Kidney (tissue), 22 donors: ENCODE measurements at places on chromosomes 13 and 19. TPM values are rescaled to one million over a fixed set of nuclear protein-coding genes. Genes with fewer than 3 reads are reported as not detected.

- no peaks in the 10 kb centered on the region for H3K27me3 ChIP-seq
- H3K4me1 ChIP-seq = no peaks in the 10 kb centered on the region
- no peak overlapping the region for H3K27ac ChIP-seq
- no peak for DNase-seq
- no peak overlapping the region for H3K4me3 ChIP-seq
Observed at GRCh38 chr19:57111329-57111644, 8.5 kb upstream of the USP29 start.

- H3K4me3 ChIP-seq = no peak overlapping the region
- H3K36me3 ChIP-seq = no peaks in the 10 kb centered on the region
- DNase-seq = no peak
- H3K27ac ChIP-seq = no peak overlapping the region
- no peaks in the 10 kb centered on the region for H3K4me1 ChIP-seq
Observed at GRCh38 chr13:105050686-105051085, 1484.8 kb downstream of the EFNB2 start.

DNA sequence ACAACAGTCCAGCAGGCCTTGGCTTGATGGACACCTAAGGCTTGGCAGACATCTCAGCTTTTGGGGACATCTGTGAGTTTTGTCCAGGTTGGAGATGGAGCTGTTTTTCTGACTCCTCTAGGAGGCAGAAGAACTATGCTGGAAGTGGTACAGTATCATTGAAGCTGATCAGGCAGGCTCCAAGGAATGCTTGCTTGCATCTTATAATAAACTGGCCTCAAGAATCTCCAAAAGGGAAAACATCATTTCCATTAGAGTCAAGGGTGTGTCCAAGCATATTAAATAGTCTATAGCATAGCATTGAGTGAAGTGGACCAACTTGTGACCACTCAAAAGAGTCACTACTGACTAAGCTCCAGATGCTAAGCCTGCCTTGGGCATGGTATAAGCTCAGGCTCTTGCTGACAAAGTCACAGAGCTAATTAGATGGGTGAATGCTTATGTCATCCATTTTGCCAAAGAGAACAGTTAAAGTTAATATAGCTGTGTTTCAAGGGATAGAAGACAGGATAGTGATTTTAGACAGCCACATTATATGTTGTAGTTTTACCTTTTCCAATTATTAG lies 216.0 kb downstream of the DNAJC15 start:
- H3K27ac ChIP-seq = no peak overlapping the region
- no peaks in the 10 kb centered on the region for H3K27me3 ChIP-seq
- H3K4me3 ChIP-seq = no peak overlapping the region
- H3K36me3 ChIP-seq = no peaks in the 10 kb centered on the region

GRCh38 chr19:53157626-53158025 lies 1.2 kb downstream of the ZNF347 start:
- no peaks in the 10 kb centered on the region for H3K27me3 ChIP-seq
- H3K27ac ChIP-seq = no peak overlapping the region
- peak; percentile 32 for DNase-seq

The ZNF571 gene
- polyA plus RNA-seq = 4.0 TPM

DNA sequence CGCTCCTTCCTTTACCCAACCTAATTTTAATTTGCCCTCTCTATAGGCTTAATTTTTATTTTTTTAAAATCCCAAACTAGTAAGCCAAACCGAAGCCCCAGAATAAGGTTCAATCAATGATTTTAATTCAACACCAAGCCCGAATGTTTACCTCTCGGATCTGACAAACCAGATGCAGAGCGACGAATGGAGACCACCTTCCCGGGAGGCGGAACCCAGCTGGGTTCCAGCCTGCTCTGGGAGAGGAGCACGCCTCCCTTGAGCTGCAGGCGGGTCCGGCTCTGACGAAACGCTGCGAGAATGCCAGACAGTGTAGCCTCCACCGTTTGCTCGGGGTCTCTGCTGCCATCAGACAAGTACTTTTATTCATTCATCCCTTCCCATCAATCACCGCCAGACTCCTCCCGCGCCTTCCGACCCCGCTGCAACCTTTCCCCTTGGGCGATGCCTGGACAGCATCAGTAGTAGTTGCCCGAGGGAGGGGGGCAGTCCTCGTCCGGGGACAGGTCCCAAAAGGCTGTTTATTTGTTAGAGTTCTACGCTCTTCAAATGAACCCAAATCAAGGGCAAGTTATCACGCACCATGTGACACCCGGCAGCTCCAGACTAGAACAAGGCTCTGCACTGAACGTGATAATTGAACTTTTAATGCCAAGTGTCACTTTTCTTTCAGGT lies 752 bp upstream of the EDNRB start:
- H3K27me3 ChIP-seq = no peaks in the 10 kb centered on the region
- H3K27ac ChIP-seq = peak overlapping the region; percentile 78
- peak overlapping the region; percentile 83 for H3K4me3 ChIP-seq
- H3K4me1 ChIP-seq = peaks cover 8% of the 10 kb centered on the region

GRCh38 chr13:99496184-99497142 lies 4.8 kb upstream of the TM9SF2 start:
- H3K27ac ChIP-seq = peak overlapping the region; percentile 53
- H3K27me3 ChIP-seq = no peaks in the 10 kb centered on the region
- DNase-seq = no peak

The C1QTNF9 gene
- polyA plus RNA-seq = not detected

The WDR87 gene
- not detected for polyA plus RNA-seq

The NDFIP2 gene
- polyA plus RNA-seq = 28.7 TPM

- no peaks in the 10 kb centered on the region for H3K36me3 ChIP-seq
- no peak overlapping the region for H3K4me3 ChIP-seq
- H3K4me1 ChIP-seq = peaks cover 15% of the 10 kb centered on the region
- peak; percentile 78 for DNase-seq
Observed at GRCh38 chr19:38932425-38933179, 1.9 kb downstream of the MRPS12 start.

- peak overlapping the region; percentile 71 for H3K4me3 ChIP-seq
- no peaks in the 10 kb centered on the region for H3K36me3 ChIP-seq
- H3K27ac ChIP-seq = peak overlapping the region; percentile 95
- no peaks in the 10 kb centered on the region for H3K27me3 ChIP-seq
- no peaks in the 10 kb centered on the region for H3K4me1 ChIP-seq
- no peak for DNase-seq
Observed at GRCh38 chr13:21059641-21060337, 1.6 kb downstream of the LATS2 start.

GRCh38 chr13:32881777-32882145 lies 134.5 kb upstream of the KL start:
- H3K4me3 ChIP-seq = no peak overlapping the region
- H3K27me3 ChIP-seq = no peaks in the 10 kb centered on the region
- no peak overlapping the region for H3K27ac ChIP-seq
- no peaks in the 10 kb centered on the region for H3K36me3 ChIP-seq

GRCh38 chr19:7718668-7719067 lies 13.2 kb downstream of the CLEC4G start:
- no peak overlapping the region for H3K4me3 ChIP-seq
- H3K27ac ChIP-seq = no peak overlapping the region
- no peak for DNase-seq

DNA sequence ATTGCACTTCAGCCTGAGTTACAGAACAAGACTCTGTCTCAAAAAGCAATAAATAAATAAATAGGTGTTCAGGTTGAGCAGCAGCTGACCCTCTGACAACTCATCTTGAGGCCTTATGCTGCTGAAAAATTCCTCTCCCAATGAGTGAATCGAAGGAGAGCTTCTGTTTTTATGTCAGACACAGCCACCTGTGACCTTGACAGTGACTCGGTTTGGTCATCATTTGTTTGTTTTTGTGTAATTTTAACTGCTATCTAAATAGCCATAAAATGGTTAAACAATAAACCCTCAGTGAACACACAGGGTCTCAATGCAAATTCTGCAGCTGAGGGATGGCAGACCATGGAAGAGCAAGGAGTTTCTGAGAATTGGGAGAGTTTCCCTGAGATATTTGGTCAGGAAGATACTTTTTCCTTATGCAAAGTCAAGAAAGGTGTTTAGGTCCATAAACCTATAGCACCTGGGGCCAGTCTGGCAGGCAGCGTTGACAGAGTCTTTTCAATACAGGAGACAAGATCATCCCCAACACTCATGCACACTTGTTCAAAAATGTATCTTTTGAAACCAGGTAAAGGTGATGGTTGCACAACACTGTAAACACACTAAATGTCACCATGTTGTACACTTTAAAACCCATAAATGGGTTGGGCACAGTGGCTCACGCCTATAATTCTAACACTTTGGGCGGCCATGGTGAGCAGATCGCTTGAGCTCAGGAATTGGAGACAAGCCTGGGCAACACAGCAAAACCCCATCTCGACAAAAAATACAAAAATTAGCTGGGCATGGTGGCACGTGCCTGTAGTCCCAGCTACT lies 16.6 kb upstream of the SLC25A30 start:
- no peak for DNase-seq
- peaks cover 8% of the 10 kb centered on the region for H3K4me1 ChIP-seq
- no peak overlapping the region for H3K4me3 ChIP-seq
- no peaks in the 10 kb centered on the region for H3K36me3 ChIP-seq
- H3K27ac ChIP-seq = no peak overlapping the region

The KMT5C gene
- 4.1 TPM for polyA plus RNA-seq

DNA sequence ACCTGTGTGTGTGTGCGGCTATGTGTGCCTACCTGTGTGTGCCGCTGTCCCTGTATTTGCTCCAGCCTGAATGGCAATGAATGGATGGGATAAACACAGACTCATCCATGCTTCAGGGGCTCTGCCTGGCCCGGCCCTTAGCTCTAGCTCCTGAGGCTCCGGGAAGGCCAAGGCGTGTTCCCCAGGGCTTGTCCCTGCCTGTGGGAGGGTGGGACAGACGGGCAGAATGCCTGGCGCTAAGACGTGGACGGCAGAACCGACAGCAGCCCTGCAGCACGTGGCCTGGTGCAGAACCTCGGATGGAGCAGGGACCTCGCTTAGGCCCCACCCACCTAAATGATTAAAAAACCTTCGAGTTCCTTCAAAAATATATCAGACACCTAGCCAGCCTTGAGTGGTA lies 57.8 kb upstream of the C13orf46 start:
- H3K36me3 ChIP-seq = no peaks in the 10 kb centered on the region
- H3K27ac ChIP-seq = no peak overlapping the region
- no peak for DNase-seq

DNA sequence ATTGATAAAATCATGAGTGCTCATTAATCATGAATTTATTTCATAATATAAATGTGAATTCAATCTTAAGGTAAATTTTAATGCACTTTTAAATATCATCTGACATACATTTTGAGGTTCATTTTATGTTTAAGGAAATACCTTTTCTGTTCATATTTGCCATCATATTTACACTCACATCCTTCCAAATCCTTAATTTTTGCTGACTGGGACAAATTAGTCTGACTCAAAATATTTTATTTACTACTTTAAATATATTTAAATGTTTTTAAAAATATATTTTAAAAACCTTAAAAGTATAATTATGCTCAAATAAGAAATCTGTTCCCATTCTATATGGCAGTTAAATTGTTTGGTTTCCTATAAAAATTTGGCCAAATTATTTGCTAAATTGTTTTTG lies 438.1 kb downstream of the GPC5 start:
- no peaks in the 10 kb centered on the region for H3K27me3 ChIP-seq
- H3K27ac ChIP-seq = no peak overlapping the region
- no peak overlapping the region for H3K4me3 ChIP-seq
- DNase-seq = no peak

The GADD45B gene
- 149 TPM for polyA plus RNA-seq

DNA sequence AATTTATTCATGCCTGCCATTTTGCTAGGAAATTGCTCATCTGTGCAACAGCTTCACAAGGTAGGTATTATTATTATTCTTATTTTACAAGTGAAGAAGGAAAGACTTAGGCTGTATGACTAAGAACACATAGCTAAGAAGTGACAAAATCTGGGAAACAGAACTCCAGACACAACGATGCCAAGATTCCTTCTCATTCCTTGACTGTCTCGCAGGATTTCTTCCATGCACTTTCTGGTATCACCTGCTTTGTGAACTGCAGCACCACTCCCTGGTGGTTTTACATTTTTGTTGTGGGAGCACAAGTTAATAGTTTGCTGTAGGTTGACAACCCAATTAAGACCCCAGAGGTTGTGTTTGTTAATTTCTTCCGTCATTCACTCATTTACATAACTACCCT lies 188.5 kb downstream of the LACC1 start:
- no peaks in the 10 kb centered on the region for H3K27me3 ChIP-seq
- no peaks in the 10 kb centered on the region for H3K36me3 ChIP-seq
- H3K27ac ChIP-seq = no peak overlapping the region
- no peaks in the 10 kb centered on the region for H3K4me1 ChIP-seq

DNA sequence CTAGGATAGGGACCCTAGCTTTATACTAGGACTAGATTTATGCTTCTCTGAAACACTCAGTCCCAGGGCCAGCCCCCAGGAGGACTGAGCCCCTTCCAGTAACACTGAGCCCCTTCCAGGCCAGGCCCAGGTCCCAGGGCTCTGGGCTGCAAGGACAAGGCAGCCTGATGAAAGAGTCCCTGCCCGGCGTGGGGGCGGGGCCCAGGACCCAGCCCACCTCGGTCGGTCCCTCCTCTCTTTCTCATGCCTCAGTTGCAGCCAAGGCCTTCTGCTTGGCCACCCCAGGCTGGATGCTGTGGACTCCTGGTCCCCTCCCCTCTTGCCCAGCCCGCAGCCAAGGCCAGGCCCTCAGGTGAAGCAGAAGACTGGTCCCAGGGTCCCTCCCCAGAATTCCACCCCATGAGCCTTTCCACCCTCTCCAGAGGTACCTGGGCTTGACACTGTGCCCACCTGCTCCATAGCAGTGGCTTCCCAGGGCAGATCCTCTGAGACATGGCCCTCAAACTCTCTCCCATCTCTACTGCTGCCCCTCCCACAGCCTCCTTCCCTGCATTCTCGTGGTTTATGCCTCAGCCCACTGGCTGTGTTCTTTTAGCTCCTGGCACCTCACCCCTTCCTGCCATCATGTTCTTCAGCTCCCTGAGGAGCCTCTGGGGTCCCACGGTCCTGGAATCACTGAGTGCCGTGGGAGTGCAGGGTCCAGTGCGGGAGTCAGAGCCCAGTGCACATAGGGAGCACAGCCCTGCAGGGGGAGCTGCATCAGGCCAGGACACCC lies 53.6 kb upstream of the C1QTNF9B start:
- no peaks in the 10 kb centered on the region for H3K27me3 ChIP-seq
- no peak overlapping the region for H3K4me3 ChIP-seq
- no peaks in the 10 kb centered on the region for H3K4me1 ChIP-seq
- no peak for DNase-seq

GRCh38 chr13:64369121-64369520 lies 2861.0 kb downstream of the PCDH9 start:
- no peak for DNase-seq
- no peaks in the 10 kb centered on the region for H3K27me3 ChIP-seq
- no peaks in the 10 kb centered on the region for H3K36me3 ChIP-seq
- H3K4me3 ChIP-seq = no peak overlapping the region

- no peak overlapping the region for H3K27ac ChIP-seq
- peak; percentile 26 for DNase-seq
- H3K27me3 ChIP-seq = no peaks in the 10 kb centered on the region
- H3K4me3 ChIP-seq = no peak overlapping the region
- no peaks in the 10 kb centered on the region for H3K36me3 ChIP-seq
Observed at GRCh38 chr19:46674416-46675178, 13.6 kb upstream of the DACT3 start.
